Caudate nucleus (tissue), 63 donors: ENCODE measurements at places on chromosomes 5 and 9.

GRCh38 chr5:115433918-115434317 is 110.7 kb downstream of the FEM1C start:
- no peak for DNase-seq

DNA sequence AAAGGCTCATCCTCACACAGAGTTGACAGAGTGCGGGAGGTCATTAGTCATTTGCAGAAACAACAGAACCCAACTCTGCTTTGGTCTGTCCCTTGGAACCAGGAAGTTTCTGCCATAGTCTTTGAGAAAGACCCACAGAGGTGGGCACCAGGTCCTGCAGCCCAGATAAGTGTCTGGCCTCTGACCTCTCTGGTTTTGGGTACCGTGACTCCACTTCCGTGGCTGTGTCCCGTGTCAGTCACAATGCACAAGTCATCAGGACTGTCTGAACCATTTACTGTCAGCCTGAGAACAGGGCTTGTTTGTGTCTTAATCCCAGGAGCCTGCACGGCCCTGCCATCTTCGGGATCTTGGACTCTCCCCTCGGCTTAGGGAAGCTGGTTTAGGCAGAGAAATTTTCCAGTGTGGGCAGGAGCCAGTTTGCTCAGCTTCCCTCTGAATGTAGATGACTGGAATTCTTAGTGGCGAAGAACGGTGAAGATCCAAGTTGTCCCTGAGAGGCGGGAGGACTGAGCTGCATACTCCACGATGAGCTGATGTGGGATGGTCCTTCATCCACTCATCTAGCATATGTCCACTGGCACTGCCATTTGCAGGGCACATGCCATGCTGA is 11.9 kb downstream of the GSN start:
- no peak for DNase-seq

DNA sequence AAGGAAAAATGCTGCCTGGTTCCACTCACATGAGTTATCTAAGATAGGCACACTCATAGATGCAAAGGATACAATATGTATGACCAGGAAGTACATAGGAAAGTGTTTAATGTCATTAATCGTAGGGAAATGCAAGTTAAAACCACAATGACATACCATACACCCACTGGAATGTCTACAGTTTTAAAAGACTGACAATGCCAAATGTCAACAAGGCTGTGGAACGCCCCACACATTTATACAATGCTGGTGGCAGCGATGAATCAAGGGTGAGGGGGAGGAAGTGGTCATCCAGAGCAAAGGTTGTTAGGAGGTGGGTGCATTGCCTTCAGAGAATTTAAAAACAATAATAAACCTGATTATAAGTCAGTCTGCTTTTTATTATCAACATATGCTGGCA is 437.8 kb downstream of the ARHGEF28 start:
- no peak for DNase-seq

- DNase-seq: no peak
These were observed 89.0 kb downstream of the FRMD3 start for GRCh38 chr9:83449166-83449565.

DNA sequence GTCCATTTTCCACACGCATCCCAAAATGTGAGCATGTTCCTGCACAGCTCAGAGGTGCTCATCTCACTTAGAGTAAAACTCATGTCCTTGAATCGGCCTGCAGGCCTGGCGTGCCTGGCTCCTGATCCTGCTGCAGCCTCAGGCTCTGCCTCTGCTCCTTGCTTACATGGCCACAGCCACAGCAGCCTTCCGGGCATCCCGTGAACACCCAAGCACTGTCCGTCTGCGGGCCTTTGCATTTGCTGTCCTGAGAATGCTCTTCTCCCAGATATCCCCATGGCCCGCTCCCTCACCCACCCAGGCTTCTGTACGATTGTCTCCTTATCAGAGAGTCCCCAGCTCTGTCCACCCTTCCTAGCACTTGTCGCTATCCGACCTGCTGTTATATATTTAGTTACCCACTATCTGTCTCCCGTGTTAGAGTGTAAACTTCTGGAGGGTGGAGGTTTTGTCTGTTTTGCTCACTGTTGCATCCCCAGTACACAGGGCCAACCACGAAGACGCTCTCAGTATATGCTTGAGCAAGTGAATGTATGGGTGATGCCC is 21.9 kb downstream of the FGF18 start:
- DNase-seq: no peak
